ENCODE measurements at places on chromosomes 4 and X.

DNA sequence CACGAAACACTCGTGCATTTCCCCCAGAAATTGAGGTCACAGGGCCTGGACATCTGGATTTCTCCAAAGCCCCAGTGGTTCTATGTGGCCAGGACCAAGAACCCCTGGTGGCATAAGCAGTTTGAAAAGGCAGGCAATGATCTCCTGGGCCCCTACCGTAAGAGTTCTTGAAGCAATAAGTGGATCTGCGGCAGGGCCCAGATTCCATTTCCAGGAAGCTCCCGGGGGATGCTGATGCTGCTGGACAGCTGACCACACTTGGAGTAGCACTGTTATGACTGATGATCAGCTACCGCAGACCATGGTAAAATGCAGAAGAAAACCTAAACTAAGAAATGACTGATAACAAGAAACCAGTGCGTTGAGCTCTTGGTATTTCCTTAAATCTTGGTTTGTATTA, 27.8 kb downstream of the SMS start:
- DNase-seq, result no peak

DNA sequence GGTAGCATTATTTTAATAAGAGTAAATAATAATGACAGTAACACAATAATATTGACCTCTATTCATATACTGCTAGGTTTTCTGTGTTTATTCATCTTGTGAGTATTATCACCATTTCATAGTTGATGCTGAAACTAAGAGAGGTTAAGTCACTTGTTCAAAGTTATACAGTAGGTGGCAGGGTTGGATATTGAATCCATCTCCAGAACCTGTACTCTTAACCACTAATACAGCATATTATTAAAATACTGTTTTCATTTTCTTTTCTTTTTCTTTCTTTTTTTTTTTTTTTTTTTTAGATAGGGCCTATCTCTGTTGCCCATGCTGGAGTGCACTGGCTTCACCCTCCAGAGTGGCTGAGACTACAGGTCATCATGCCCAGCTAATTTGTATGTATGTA, 7.1 kb upstream of the ELF2 start:
- DNase-seq, result peak; percentile 17

DNA sequence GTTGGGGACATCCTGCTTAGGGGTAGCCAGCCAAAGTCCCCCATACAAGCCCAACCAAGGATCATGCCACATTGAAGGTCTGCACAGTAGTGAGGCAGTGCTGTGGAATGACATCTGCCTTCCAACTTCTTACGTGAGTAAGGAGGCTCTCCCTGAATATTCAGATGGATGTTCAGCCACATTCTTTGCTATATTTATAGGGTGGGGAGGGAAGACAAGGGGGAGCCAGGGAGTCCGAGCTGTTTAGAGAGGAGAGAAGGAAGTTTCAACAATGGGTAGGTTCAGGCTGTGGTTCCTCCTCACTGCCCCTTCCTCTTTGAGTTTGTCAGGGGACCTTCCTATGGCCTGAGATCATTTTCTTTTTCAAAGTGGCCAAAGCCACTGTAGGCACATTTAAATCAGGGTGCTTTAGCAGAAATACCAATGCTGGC, 29.8 kb downstream of the MSN start:
- DNase-seq, result no peak

DNA sequence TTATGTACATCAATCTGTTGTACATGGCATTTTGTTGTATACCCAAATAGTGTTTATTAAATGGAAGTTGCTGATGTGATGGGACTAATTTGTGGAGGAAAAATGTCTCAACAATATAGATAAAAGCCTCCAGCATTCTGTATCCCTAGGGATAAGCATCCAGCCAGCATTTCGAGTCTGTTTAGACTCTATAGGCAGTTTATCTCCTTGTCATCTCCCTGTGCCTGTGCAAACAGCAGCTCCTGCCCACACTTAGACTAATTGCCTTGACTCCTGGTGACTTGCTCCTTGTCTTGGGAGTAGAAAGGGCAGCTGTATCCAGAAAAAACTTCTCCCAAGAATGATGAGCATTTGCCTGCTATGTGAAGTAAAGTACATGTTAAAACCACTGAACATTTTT, 83.8 kb downstream of the DOCK11 start:
- no peak for DNase-seq

- no peak for DNase-seq
Observed at GRCh38 chr4:121219227-121219626, 55.1 kb upstream of the TNIP3 start.

DNA sequence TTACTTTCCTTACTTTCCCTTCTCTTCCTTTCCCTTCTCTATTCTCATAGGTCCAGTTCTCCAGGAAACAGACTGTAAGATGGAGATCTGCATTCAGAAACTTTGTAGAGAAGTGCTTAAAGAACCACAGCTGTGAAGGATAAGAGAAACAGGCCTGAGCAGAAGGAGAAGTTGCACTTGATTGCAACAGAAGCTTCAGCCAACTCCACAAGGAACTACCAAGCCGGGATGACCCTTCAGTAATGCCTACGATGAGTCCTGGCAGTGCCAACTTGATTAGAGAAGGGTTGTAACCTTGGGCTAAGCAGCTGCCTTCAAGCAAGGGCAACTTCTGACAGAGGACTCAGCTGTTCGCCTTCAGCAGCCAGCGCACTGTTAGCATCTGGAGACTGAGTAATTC, 413.3 kb upstream of the RASGEF1B start:
- DNase-seq, result no peak

DNA sequence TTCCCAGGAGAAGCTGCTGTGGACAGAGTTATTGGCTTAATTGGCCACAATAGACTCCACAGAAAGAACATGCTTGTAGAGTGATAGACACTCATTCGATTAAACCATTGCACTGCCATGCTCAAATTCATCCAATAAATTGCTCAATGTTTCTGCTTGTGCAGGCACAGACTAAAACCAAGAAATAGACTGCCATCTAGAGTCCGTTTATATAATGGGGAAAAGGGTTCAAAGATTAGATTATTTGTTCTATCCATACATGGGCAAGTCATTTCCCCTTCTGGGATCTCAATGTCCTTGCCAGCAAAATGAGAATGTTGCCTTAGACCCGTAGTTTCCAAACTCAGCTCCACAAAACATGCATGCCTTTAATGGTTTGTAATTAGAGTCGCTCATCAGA, 8.7 kb downstream of the SMIM10 start:
- DNase-seq, result peak; percentile 36

- DNase-seq, result no peak
Observed at GRCh38 chr4:140174543-140174942, 20.6 kb upstream of the MAML3 start.

DNA sequence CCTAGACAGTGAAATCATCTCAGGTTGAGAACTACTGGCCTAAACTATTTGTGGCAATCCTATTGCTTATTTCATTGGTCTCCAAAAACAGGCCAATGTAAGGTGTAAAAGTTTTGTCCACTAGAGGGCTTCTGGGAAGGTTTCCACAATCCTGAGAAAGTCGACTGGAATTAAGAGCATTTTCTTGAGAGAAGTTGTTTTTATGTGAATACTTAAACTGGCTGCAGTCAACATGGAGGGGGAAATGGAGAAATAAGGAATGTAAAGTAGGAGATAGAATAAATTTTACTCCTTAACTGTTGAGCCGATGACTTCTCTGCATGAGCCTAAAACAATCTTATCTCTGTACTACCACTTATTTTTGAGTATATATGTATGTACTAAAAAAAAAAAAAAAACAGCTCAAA, 11.0 kb upstream of the EIF4E start:
- DNase-seq, result peak; percentile 45

DNA sequence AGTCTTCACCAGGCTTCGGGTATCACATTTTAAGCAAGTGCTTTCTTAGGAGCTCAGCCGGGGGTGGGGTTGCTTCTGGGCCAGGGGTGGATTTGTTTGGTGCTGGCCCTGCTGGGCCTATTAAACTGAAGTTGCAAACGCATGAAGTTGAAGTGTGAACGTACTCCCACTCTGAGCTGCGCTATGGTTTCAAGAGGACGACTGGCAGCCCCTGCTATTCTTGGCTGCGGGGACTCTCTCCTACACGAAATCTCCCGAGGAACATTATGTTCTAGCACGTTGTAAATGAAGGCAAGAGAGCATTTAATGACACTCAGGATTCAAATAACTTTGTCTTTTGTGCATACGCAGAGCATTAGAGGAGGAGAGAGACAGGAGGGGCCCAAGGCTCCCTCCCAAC, 401.3 kb upstream of the BOD1L1 start:
- DNase-seq, result no peak

GRCh38 chrX:55867181-55867651, 149.7 kb downstream of the RRAGB start:
- peak; percentile 54 for DNase-seq

GRCh38 chrX:24728530-24728929, 34.8 kb downstream of the POLA1 start:
- DNase-seq, result no peak

GRCh38 chr4:109578846-109579245, 18.8 kb downstream of the MCUB start:
- DNase-seq, result no peak

GRCh38 chr4:173243917-173244658, 75.5 kb downstream of the GALNT7 start:
- DNase-seq, result no peak

GRCh38 chr4:149964001-149964796, 114.0 kb upstream of the DCLK2 start:
- DNase-seq, result no peak

DNA sequence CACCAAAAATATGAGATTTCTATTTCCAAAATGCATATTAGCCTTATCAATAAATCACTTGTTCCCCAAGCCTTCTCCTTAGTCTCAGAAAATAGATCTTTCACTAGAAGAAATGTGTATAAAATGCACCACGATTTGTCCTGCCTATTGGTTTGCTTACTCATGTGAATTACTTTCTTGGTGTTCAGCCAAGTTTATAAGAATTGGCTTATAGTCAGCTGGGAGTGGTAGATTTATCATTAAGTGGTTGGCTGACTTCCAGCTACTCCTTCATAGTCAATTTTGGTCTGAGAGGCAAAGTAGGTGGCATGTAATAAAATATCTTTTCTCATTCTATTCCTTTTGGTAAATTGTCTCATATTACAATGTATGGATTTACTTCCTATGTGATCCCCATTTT, 1.3 kb downstream of the SULT1E1 start:
- peak; percentile 90 for DNase-seq

DNA sequence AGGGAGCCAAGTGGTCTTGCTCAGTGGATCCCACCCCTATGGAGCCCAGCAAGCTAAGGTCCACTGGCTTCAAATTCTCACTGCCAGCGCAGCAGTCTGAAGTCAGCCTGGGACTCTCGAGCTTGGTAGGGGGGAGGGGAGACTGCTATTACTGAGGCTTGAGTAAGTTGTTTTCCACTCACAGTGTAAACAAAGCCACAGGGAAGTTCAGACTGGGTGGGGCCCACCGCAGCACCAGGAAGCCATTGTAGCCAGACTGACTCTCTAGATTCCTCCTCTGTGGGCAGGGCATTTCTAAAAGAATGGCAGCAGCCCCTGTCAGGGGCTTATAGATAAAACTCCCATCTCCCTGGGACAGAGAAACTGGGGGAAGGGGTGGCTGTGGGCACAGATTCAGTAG, 721.0 kb upstream of the NDST4 start:
- DNase-seq, result no peak

DNA sequence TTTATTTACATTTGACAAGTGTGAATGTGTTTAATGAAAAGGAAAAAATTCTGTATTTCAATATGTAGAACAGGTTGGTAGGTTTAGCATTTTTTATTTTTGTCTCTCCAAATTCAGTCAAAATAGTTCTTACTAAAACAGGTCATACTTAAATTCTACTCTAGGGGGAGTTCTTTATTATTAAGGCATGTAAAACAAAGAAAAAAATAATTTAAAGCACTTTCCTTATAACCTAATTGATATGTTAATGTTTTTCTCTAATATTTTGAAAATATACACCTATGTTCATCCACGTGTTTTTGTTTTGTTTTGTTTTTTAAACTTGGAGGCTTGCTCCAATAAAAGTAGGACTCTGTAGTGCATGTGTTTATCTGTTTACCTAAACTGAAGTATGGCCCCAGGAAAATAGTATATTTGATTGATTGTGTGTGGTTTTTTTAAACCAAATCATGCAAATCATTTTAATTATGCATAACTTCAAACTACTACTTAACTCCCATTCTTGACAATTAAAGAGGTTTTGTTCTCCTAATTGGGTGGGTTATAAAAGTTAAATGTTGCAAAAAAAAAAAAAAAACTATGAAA, 562.7 kb downstream of the RPA4 start:
- no peak for DNase-seq
